ENCODE measurements at places on chromosomes 7 and 10.

- no peak for DNase-seq
Observed at GRCh38 chr10:118925404-118926071, 104.0 kb upstream of the NANOS1 start.

DNA sequence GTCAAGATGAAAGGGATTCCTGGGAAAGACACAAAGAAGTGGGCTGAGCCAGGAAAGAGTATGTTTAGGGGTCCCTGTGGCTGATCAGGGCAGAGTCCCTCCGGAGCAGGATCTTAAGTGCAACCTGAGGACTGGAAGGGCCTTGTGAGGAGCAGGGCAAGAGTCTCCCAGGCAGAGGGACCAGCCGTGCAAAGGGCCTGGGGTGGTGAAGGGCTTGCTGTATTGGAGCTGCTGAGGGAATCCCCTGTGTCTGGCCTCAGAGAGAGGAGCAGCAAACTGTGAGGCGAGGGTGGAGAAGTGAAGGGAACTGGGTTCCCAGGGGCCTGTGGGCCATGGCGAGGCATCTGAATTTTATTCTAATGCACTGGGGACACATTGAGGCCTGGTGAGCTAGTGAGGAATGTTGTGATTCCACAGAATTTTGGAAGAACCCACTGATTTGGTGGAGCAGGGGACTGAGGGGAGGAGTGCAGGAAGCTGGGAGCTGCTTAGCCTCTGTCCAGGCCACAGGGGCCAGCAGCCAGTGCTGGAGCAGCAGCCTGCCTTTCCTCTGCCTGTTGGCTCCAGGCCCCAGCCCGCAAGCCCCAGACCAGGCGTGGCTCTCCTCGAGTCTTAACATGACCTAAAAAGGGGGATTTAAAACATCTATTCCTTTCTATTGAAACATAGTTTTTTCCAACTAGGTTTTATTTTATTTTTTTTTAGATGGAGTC is 138.4 kb upstream of the IGFBP3 start:
- DNase-seq: no peak

GRCh38 chr10:24912215-24912614 is 40.2 kb downstream of the PRTFDC1 start:
- DNase-seq: no peak

- DNase-seq: no peak
Observed at GRCh38 chr10:125691160-125691981, 8.4 kb upstream of the TEX36 start.

- DNase-seq: no peak
Observed at GRCh38 chr7:20561466-20561865, 54.0 kb upstream of the ABCB5 start.

DNA sequence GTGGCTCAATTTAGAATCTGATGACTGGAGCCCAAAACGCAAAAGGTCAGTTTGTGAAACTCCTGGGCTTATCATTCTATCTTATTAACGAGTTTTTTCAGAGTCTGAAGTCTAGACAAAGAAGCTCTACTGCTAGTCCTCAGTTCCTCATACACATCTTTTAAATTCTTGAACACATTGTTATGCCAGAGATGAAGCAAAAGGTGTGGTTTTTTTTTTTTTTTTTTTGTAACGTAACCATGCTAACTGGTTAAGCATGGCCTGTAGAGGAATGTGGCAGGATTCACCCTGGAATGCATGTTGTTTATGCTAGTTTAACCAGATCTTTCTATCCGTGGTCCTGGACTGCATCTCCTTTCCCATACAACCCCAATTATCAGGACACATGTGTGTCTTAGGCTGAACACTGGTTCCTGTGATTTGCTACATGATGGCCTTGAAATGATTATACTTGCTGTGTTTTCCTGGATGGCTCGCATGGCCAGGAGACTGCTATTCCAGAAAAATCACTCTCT is 79.3 kb upstream of the MDFIC start:
- no peak for DNase-seq

GRCh38 chr7:48084727-48085432 is 4.2 kb upstream of the UPP1 start:
- DNase-seq: peak; percentile 53

DNA sequence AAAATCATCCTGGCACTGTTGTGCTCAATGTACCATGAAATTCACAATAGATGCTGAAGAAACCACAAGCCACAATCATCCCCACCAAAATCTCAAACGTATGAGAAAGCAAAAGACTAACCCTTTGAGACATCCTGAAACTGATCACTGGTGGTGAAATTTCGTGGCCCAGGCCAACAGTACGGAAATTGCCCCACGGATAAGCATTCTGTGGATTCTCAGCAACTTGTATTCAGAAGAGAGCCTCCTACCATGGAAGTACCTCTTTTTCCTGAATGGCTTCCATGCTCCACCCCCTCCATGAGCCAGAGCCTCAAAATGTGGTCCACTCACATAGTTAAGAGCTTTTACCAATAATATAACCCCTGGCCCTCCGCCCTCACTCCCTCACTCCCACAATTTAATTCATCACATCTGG is 163.9 kb upstream of the AUTS2 start:
- DNase-seq: no peak

DNA sequence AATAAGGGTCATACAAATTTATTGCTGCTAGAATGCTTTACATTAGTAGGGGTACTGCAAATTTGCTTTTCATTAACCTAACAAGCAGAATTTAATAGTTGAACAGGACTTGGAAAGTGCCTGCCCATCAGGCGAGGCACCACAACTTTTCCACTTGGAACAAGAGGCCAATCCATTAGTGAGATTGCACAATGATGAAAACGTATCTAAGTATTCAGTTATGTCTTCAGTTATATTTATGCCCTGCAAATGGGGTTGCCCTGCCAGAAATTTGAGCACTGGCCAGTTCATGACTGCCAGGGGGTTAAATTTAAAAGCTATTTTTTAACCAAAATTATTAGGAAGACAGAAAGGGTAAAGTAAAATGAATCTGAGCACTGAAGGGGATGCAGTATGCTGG is 111.1 kb upstream of the PALS2 start:
- DNase-seq: no peak

DNA sequence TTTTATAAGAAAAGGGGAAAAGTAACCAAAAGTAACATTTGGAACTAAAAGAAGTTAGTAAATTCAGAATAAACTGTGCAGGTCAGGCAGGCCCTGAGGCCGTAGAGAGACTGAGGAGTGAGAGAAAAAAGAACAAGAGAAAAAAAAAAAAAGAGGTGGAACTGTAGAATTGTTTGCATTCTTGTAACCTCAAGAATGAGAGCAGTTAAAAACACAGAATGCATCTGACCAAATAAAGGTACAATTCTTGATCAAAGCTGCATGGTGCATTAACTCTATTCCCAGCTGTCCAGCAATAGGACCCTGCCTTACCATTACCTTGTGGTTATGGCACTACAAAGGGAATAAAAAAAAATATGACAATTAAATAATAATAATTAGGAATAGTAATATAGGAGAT is 170.1 kb upstream of the SEMA3A start:
- DNase-seq: no peak

GRCh38 chr7:98618786-98619185 is 1.7 kb downstream of the NPTX2 start:
- no peak for DNase-seq

DNA sequence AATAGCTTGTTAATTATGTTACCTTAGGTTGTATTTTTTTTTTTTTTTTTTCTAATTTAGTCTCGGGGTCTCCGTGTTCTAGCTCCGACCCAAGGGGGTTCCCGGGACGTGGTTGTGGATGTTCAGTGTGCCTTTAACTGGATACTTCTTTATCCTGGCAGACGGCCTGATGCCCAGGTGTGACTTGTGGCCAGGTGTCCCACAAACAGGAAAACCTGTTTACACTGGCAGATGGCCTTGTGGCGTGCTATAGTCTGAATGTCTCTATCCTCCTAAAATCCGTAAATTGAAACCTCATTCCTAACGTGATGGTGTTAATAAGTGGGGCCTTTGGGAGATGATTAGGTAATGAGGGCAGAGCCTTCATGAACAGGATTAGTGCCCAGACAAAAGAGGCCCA is 546.4 kb upstream of the C7orf33 start:
- no peak for DNase-seq

- no peak for DNase-seq
Observed at GRCh38 chr7:42236266-42236975, 588 bp downstream of the GLI3 start.

GRCh38 chr10:97903128-97904017 is 53.7 kb downstream of the GOLGA7B start:
- no peak for DNase-seq

DNA sequence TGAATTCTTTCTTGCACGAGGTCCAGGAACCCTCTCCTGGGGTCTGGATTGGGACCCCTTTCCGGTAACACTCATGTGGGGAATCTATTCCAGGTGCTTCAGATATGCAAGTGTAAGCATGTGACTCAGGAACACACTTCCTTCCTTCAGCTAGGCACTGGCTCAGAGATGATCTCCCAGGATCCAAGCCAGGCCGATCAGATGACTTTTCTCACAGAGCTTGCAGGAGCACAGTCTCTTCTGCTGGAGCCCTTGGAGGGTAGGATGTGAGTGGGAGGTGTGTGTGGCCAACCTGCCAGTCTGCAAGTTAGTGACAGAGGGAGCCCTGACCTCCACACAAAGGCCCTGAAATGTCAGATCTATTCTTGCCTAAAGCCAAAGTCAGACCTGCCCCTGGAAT is 108.3 kb downstream of the CPXM2 start:
- DNase-seq: no peak

DNA sequence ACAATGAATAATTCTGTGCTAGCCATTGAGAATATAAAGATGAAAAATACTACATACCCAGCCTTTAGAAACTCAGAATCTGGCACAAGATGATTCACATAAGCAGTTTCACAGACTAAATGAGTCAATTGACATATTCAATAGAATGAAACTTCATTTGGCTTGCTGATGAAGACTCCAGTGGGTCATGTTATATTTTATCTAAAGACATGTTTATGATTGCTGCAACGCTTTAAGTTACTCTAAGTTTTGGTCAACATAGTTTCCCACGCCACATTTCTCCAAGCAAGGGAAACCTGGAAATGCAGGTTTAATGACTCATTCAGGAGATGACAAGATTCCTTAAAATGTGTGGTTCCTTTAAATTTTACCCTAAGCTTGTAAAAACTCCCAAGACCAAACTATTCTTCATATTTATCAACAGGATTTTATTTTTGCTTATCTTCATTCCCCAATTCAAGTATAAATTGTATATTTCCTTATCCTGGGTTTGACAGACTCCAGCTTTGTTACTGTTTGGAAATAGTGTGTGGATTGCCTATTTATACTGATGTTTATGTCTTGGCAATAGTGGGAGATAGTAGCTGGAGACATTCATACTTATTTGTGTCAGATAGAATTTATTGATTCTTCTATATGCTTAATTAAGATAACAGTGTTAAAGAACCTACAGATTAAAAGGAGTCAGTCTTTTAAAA is 6.6 kb downstream of the SEMA3A start:
- DNase-seq: no peak

DNA sequence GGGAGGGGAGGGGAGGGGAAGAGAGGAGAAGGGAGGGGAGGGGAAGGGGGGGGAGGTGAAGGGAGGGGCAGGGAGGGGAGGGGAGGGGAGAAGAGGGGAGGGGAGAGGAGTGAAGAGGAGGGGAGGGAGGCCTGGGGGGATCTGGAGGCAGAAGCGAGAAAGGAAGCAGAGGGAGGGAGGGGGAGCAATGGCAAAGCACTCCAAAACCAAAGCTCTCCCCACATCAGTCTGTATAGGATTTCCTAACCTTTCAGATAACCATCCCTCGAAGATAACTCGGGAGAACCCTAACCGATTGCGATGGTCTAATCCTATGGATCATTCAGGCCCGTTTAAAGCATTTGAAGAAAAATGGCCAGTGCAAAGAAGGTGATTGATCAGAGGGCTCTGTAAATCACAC is 19.0 kb downstream of the EBF3 start:
- DNase-seq: no peak

GRCh38 chr10:27457261-27457945 is 46.7 kb upstream of the RAB18 start:
- DNase-seq: no peak

DNA sequence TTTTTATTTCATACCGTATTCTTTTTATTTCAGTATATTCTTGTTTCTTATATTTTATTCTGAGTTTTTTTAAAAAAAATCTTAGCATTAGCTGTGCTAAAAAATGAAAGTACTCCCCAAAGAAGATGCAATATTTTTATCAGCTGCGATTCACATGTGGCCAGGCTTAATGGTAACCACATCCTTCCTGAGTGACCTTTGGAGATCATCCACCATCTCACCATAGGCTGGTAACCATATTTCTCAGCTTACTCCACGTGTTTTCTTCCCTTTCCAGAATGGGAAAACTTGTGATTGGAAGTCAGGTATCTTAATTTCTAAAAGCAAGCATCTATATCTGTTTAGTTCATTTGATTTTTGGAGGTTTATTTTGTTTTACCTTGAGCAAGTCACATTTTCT is 18.8 kb upstream of the LIPM start:
- DNase-seq: no peak

DNA sequence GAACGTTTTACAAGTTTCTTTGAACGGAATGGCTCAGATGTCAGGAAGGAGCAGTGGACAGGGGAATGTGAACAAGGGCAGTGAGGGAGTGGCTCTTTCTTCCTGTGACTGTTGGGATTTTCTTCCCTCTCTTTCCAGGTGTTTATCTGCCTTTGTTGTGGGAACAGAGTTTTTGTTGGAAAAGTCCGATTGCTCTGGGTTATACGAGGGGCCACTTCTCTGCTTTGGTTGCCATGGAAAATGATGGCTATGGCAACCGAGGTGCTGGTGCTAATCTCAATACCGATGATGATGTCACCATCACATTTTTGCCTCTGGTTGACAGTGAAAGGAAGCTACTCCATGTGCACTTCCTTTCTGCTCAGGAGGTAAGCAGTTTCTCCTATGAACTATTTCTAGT is 41.4 kb downstream of the ZRANB1 start:
- DNase-seq: no peak

GRCh38 chr10:120539076-120539475 is 82.0 kb downstream of the PLPP4 start:
- DNase-seq: no peak

GRCh38 chr7:127809261-127809702 is 157.3 kb downstream of the SND1 start:
- no peak for DNase-seq

DNA sequence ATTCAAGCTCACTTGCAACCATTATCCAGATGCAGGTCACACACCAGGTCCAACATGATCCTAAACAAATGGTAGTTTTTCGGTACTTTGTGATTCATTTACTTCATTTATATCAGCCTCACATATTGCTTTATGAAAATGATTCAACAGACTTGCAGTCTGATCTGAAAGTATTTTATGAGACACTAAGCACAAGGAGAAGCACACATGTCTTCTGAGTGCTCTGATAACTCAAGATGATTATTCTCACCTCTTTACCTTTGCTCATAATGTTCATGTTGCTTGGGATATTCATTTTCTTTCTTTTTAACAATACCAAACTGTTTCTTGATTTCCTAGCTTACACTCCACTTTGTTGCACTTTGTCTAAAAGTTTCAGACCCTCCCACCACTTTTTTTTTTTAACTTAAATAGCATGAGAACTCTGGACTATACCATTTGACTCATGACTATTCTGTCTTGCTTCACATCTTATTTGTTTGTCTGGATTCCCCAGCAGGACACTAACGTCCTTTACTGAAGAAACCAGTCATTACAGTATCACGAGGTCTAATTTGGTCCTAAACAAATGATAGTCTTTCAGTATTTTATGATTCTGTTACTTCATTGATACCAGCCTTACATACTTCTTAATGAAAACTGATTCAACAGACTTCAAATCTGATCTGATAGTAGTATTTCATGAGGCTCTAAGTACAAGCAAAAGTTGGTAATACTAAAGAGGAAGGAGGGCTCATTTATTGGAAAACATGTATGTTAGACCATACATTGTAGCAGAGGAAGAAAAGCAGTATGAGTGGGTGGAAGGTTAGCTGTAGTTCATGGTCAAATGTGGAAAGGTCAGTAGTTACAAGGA is 171.8 kb upstream of the AHR start:
- DNase-seq: no peak

Data from GM12892 (cell line).